Vagina (tissue), 2 donors: ENCODE measurements at places on chromosomes 3 and 15.

DNA sequence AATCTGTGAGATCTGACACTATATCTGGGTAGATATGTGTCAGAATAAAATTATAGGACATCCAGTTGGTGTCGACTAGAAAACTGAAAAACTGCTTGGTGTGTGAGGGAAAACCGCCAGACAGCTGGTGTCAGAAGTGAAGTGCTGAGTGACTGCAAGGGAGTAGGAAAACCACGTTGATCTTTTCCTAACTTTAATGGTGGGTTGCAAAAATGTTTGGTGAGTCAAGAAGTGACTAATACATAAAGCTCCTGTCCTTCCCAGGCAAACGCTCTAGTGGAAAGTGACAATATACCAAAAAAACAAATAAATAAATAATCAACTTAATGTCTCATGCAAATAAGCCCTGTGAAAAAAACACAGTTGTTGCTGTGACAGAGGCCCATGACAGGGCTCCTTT lies 7.3 kb upstream of the CD96 start:
- DNase-seq = no peak

DNA sequence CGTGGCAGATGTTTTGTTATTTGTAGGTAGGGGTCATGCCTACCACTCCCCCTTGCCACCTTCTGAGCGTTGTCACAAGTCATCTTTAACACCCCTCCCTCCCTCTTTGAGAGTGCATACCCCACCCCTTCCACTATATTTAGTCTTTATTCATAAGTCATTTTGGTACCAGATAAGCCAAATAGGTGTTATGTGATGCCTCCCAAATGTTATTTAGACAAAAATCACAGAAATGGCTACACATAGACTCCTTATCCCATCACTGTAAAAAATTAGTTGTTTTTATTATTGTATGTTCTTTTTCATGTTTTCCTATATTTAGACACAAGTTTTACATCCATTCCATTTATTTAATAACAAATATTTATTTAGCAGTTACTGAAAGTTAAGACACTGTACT lies 93.1 kb downstream of the IL1RAP start:
- DNase-seq = no peak

DNA sequence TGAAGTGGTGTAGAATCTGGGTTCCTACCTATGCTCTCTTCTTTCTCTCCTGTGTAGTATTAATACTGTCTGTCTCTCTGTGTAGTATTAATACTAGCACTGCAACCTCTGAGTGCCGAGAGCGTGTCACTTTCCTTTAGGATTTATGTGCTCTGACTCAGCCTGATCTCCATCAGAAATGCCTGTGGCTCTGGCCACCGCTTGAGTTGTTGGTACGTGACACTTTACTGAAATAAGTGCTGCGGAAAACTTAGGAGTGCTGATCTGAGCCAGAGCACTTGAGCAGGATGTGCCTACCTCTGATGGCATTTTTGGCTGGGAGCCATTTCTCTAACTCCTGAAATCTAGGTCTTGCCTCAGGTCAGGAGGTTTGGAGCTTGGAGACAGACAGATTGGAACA lies 807.4 kb downstream of the SQOR start:
- no peak for DNase-seq

- DNase-seq = peak; percentile 65
These were observed 123.4 kb upstream of the PRR20G start for GRCh38 chr3:127411083-127411727.

DNA sequence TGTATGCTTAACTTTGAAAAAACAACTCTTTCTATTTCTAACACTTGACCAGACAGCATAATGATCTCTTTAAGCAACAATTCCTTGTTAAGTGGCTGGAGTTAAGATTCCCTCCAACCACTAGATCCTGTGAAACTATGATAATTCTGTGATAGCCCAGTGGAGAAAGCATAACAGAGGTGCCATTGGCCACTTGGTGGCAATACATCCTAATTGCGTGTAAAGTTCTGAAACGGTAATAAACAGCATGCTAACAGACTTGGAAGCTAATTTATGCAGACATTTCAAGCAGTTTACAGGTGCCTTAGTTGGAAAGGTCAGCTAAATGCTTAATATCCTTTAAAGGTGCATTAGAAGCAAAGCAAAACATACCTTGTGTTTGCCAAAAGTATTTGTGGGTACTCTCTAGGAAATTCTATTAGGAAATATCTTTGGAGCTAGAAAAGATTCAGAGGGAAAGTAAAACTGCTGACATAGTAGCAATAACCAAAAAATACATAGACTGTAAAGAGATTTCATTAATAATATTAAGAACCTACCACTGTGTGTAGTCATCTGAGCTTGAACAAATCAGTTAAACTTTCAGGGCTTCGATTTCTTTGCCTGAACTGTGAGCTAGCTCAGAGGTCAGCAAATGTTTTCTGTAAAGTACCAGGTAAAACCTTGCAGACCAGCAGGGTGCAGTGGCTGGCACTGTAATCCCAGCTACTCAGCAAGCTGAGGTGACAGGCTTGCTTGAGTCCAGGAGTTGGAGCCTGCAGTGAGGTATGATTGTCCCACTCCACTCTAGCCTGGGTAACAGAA lies 19.0 kb upstream of the CSTA start:
- DNase-seq = no peak

GRCh38 chr3:71045917-71046282 lies 537.6 kb downstream of the FOXP1 start:
- DNase-seq = no peak

DNA sequence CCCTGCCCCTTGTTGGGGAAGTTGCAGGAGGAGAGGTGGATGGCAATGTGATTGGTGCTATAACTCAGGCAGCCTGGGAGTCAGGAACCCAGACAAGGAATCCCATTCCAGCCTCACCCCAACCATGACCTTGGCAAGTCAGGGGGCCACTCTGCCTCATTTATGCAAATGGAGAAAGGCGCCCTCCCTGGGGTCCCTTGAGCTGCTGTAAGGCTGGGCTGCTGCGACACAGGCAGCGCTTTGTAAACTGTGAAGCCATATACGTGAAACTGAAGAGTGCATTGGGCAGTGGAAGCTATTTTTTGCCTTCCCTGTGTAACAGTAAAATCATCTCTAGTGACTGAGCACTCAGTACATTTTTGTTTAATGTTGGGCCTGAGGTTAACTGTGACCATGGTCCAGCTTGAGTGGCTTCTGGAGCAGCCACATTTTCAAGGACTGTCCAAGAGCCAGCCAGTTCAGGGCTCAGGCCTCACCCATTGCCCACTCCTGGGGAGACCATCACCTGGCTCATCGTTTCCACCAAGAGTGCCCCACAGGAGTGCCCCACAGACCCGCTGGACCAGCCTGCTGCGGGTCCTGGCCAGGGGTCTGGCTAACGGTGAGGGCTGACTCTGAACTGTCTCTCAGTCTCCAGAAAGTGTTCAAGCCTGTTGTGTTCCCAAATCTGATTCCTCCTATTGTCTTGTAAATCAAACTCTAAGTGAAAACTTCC lies 27.9 kb downstream of the KIF7 start:
- DNase-seq = no peak

DNA sequence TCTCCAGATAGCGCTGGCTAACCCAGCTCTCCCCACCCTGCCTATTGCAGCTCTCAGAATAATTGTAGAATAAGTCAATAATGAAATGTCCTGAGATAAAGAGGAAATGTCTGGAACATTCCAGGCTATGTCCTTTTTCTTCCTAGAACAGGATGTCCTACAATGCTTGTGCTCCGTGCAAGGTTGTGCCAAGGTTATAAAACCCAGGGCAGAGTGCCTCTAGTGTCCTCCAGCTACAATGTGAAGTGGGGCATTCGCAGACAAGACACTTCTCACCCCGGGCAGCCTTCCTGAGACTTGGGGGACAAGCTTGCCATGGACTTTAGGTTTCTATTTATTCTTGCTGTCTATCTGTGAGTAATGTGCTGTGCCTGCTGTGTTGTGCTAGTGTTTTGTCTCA lies 900.6 kb downstream of the TUSC7 start:
- DNase-seq = no peak

- DNase-seq = no peak
These were observed at the start of gene ERC2 for GRCh38 chr3:56468184-56469106. Gene ERC2, minus strand, starts transcription at chr3:56468467.

DNA sequence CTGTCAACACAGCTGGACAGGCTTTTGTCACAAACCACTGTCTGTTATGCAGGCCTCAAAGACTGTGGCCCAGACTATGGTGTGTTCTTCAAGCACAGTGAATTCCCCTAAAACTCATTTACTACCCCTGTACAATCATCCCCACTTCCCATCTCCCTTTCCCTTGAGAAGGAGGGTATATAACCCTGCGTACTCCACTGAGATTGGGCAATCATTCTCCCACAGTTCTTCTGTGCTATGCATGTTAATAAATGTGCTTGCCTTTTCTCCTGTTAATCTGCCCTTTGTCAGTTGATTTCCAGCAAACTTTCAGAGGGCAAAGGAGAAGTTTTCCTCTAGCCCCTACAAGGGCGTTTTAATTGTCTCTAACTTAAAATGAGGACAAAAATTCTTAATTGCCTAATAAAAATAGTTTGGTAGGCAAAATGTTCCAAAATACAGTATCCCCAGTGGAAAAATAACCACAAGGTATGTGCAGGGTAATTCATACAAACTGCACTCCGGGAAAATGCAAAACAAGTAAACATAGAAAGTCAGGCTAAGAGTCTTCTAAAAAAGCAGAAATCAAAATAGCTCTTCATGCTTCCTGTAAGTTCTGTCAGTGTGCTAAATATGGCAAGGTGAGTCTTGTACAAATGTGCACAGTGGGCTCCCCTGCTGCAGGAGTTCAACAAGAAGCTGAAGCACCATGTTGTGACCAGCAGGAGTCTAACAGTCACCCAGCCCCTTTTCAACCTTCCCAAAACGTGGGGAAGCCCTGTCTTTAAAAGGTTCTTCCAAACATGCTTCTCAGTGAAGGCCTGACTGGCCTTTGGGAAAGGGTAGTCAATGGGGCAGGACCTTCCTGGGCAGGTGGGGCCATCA lies 10.2 kb downstream of the ATP10A start:
- no peak for DNase-seq

GRCh38 chr15:29978411-29979382 lies 104.1 kb upstream of the GOLGA8J start:
- no peak for DNase-seq

DNA sequence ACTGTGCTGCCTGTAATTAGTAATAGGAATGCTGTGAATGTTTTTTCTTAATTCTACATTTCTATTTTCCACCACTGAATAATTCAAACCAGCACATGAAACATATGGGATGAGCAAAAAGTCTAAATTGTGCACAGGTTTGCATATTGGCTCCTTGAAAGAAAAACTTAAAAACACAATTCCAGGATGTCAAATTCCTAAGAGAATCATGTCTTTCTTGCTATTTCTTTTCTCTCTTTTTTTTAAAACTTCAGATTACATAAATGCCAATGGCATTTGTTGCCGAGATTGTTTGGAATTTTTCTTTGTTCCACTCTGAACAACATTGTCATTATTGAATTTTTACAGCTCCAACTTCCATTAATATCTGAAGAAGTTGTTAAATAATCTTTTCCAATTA lies 60.8 kb downstream of the VGLL3 start:
- DNase-seq = no peak

DNA sequence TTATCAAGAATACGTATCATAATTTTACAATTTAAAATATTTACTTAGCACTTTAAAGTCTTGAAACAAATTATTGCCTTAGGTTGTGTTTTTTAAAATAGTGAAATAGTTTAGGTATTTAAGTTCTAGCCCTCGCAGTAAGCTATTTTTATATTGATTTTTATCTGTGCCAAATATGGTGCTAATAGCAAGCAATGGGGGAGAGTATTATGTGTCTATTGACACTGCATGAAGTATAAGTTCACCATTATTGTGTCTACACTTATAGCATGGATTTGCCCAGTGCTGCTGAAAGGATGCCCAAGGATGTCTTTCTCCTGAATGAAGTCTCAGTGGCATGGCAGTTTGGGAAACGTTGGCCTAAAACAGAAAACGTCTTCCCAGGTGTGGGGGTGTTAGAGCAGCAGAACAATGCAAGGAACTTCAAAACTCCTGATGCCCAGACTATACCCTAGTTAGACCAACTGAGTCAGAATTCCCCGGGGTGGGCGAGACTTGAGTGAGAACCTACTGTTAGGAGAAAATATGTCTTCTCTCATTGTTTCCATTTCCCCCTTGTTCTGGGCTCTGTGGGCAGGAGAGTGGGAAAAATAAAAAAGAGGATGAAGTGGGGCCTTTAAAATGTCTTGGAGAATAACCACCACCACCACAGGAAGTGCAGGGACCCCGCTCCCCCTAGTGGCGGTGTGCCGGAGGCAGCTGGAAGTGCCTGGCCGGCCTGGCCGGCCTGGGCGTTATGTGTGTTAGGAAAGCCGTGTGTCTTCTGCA lies 104.2 kb upstream of the SLC7A14 start:
- no peak for DNase-seq

DNA sequence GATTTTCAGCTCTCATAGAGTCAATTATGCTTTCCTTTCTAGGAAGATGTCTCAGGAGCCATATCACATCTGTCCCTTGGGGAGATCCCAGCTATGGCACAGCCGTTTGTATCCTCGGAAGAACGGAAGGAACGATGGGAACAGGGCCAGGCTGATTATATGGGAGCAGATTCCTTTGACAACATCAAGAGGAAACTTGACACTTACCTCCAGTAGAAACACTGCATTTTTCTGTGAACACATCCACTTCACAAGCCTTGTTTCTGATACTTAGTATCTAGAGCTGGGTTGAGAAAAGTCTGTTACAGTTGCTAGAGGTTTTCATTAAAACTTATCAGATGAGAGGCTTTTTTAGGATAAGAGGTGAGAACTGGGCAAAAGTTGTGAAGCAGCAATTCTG lies 35.4 kb downstream of the GYG1 start:
- no peak for DNase-seq

DNA sequence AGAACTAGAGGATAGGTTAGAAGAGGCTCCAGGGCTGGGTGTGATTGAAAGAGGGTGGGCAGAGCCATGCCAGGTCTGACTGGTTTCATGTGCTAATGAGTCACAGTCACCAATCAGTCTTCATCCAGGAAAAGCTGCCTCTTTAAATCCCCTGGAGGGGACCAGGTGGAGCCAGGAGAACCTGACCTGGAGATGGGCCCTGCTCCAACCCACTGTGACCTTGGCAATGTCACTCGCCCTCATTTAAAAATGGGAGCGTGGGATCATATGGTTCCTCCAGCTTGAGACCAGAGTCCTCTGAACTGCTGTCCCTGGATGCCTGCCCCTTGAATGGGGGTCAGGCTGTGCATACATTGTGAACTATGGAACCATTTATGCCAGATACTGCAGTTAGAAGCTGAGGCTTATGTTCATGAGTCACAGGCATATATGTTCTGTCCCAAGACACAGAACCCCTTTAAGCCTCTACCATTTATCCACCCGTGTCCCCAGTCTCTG lies 23.0 kb downstream of the HES1 start:
- DNase-seq = no peak

DNA sequence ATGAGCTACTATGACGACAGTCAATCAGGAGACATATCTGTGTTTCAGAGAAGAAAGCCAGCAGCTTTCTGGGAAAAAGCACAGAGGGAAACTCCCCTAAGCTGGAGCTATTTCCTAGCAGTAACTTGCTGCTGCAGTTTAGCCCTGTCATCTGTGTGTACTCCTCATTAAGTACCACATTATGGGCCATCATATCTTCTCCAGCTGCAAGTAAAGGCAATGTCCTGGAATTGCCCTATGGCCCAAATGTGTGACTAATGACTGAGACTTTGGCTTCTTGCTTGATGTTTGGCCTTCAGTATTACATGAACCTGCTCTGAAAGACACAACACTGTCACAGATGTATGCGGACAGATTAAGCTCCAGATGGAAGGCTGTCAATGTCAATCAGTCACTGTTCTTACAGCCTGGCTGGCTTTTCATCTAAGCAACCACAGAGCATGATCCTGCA lies 190.8 kb downstream of the FHIT start:
- DNase-seq = no peak
